ENCODE measurements at places on chromosomes 12 and 14.
A peak's percentile ranks its signal among the peaks of the same experiment; 100 is the strongest.

- no peak for DNase-seq
These were observed 67.4 kb downstream of the ADGRD1 start for GRCh38 chr12:131021154-131021541.

- no peak for DNase-seq
These were observed 77.0 kb downstream of the TMEM117 start for GRCh38 chr12:43912859-43913258.

- DNase-seq, result no peak
These were observed 6.5 kb downstream of the XRCC3 start for GRCh38 chr14:103708750-103709187.

DNA sequence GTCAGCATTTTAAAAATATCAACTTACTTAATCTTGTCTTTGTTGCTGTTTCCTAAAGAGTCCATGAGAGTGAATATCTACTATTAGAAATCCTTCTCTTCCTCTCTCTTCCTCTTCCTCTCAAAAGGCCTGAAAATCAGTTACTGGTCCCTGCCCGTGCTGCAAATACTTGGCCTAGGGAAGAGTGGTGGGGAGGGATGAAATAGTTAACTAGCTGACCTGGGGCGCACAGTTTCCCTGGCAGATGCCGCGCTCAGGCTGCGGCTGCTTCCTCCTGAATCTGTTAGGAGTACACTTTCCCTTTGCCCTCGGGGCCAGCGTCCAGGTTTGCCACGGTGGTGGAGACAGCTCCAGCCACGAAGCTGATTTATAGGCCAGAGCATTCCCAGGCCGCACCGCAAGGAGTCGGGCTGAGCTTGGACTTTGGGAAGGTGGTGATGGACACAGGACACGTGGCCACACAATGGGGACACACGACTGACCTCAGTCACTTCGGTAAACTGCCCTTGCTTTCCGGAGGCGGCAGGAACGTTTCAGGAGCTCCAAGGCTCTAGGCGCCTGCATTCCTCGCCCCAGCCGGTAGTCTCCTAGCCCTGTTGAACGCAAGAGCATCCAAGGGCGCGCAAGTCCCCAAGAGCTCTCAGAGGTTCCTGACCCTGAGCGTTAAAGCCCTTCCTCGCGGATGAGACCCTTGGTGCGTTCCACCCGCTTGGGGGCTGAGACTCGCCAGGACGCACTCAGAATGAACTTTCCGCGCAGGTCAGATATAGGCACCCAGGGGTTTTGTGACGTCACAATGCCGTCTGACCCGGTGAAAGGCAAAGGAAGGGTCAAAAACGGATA lies 7.1 kb upstream of the ASCL1 start:
- DNase-seq, result peak; percentile 49

- DNase-seq, result no peak
These were observed 11.9 kb downstream of the PLD4 start for GRCh38 chr14:104936361-104937155.
